ENCODE measurements at places on chromosomes 6 and 20. TPM values are rescaled to one million over a fixed set of nuclear protein-coding genes. Genes with fewer than 3 reads are reported as not detected.

SAMD3 gene
- total RNA-seq: 6.1 TPM

FHL5 gene
- 0.74 TPM for total RNA-seq

MYLK4 gene
- total RNA-seq: 0.49 TPM

SGK2 gene
- 0.74 TPM for total RNA-seq

FBXO5 gene
- 6.6 TPM for total RNA-seq

ERMARD gene
- 18.9 TPM for total RNA-seq

PTCHD4 gene
- 19.2 TPM for total RNA-seq

C6orf89 gene
- total RNA-seq: 29.0 TPM

FOXF2 gene
- 1.2 TPM for total RNA-seq

DEFB124 gene
- not detected for total RNA-seq

MYB gene
- 2.5 TPM for total RNA-seq

SYS1 gene
- total RNA-seq: 18.7 TPM

PHACTR1 gene
- 45.5 TPM for total RNA-seq

HLA-DPA1 gene
- 0.49 TPM for total RNA-seq

B4GALT5 gene
- 61.5 TPM for total RNA-seq

PDE10A gene
- 54.6 TPM for total RNA-seq

C20orf141 gene
- total RNA-seq: not detected

CBLN4 gene
- total RNA-seq: 8.6 TPM

SMPDL3A gene
- total RNA-seq: 8.9 TPM

TAB2 gene
- total RNA-seq: 36.6 TPM

NOX3 gene
- not detected for total RNA-seq

COL21A1 gene
- 2.7 TPM for total RNA-seq

ADGB gene
- 0.25 TPM for total RNA-seq

ADGRB3 gene
- total RNA-seq: 110 TPM

PBOV1 gene
- not detected for total RNA-seq

SLC25A27 gene
- 26.1 TPM for total RNA-seq

CLPSL1 gene
- total RNA-seq: not detected

SIM1 gene
- total RNA-seq: not detected

BCAS4 gene
- total RNA-seq: 10.1 TPM

PRICKLE4 gene
- total RNA-seq: 0.49 TPM

TCF15 gene
- total RNA-seq: 0.49 TPM

THBD gene
- total RNA-seq: 1.7 TPM

CSE1L gene
- 129 TPM for total RNA-seq

C6orf163 gene
- 6.4 TPM for total RNA-seq

SEL1L2 gene
- total RNA-seq: under 0.01 TPM

GPR31 gene
- not detected for total RNA-seq

MOXD1 gene
- total RNA-seq: 30.5 TPM

DDO gene
- total RNA-seq: 0.25 TPM

RAB44 gene
- total RNA-seq: under 0.01 TPM
